Activated naive CD4-positive, alpha-beta T cell treated with Interleukin-2 at 50 U/mL for 16 hours (primary cell): ENCODE measurements at places on chromosomes 12 and 14.

DNA sequence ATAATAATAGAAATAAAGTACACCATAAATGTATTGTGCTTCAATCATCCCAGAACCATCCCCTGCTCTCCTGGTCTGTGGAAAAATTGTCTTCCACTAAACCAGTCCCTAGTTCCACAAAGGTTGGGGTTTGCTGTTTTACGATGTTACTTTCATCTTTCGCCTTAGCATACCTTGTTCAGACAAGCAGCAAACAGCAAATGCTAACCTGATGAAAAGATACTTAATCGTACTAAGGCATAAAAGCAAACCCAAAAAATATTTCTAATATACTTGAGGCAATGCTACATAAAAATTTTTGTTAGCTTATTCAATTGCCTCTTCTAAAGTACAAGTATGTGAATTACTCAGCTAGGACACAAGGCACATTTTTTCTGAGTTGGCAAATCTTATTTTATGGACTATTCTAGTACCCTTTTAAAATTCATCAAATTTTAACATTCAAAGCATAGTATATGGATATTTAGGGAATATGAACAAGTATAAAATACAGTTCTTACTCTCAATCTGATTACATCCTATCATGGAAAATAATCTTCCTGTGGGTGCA, 97.1 kb upstream of the PLEKHG7 start:
- no peak for DNase-seq

DNA sequence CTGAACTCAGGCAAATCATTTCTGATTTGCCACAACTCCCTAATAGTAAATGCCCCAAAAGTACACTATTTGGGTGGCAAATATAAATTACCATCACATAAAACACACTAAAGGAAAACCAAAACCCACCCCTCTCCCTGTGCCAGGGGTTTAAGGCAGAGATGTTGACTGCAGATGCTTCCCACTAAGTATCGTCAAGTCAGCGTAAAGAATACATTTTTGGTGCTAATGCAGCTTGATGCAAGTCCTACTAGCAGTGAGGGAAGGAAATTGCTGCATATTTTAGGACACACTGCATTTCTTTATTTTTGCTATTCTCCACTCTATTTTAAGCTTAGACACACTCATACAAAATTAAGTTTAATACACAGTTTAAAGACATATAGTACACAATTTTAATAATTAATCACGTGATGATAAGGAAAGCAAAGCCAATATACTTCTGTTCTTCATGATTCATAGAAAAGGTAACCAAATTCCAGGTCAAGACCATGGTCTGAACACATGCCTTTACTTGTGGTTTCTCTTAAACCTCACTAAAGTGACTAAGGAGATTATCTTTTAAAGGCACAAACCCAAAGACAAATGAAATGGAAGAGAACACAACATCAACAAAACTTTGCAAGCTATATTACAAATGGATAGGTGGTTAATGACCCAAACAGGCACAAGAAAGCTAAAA, 162.2 kb downstream of the STXBP6 start:
- no peak for DNase-seq

DNA sequence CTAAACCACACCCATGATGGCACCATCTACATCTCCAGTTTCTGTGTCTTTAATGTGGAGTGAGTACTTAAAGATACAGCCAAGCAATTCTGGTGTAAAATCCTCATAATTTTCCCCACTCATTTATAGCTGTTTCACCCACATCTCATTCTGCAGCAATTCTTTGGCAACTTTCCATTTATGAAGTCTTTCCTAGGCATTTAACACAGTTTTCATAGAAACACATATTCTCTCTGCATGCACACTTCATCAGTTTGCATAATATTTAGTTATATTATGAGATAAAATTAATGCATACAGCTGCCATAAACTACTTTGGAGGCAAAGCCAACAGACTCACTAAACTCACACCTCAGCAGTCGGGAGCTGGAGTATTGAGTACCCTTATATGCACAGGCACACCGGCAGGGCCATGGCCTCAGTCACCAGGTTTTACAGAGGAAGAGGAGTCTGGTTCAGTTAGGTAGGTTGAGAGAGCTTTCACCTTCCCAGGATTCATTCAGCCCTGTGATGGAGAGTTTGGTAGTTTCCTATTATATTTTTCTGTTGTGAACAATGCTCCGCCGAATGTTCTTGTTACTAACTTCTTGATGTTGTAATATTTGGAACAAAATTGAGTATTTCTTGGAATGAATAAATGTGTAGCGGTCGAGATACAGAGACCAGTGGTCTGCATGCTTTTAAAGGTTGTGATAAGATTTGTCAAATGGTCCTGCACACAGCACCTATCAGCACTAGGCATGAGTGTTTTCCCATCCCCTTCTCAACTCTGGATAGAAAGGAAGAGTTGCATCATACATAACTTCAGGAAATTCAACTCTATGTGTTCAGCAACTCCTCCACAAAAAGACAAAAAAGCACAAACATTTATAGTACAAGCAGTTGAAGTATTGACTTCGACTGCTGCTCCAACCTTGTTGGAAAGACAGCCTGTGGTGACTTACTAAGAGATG, 123.5 kb downstream of the TTC8 start:
- DNase-seq: no peak

GRCh38 chr12:103956509-103957027, 9.1 kb upstream of the TDG start:
- DNase-seq: no peak

GRCh38 chr12:49403971-49404450, 36.7 kb downstream of the SPATS2 start:
- DNase-seq: no peak

DNA sequence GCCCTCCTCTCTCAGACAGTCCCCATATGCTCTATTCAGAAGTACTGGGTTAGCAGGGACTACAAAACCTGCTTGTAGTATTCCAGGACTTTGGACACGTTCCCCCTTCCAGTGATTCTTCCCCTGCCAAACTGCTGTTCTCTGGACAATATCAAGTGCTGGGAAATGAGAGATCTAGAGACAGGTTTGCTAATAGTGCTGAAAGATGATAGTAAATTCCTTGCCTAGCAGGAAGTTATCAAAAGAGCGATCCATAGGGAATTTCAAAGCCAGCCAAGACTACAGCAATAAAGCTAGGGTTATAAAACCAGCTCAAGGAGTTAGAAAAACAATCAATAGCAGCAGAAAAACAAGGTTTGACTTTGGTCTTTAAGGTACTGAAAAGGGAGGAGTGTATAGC, 15.2 kb downstream of the SLC7A8 start:
- no peak for DNase-seq

GRCh38 chr12:25835385-25835784, 123.1 kb upstream of the RASSF8 start:
- no peak for DNase-seq
